ENCODE measurements at places on chromosomes 5 and 9.
A peak's percentile ranks its signal among the peaks of the same experiment; 100 is the strongest.

DNA sequence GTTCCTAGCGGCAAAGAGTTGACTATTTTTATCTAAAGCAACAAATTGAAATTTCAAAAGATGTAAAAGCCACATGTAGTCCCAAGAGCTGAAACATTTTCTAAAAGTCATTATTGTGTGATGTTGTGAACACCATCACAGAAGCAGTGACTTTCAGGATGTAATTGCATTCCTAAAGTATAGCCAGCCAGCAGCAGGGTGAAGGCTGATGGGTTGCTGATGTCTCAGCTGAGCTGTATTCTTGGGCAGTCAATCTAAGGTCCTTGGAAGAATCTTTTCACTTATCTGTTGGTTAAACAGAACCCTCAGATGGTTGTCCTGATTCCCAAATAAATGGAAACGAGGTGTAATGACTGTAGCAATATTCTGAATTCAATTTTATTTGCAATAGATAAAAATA lies 237.4 kb upstream of the WWC1 start:
- DNase-seq: no peak

- DNase-seq: no peak
These were observed 5.7 kb upstream of the BRD3 start for GRCh38 chr9:134073500-134073899.

- no peak for DNase-seq
These were observed 11.7 kb downstream of the DNAJB5 start for GRCh38 chr9:35001285-35001677.

GRCh38 chr9:17832812-17833211 lies 253.9 kb downstream of the SH3GL2 start:
- no peak for DNase-seq

DNA sequence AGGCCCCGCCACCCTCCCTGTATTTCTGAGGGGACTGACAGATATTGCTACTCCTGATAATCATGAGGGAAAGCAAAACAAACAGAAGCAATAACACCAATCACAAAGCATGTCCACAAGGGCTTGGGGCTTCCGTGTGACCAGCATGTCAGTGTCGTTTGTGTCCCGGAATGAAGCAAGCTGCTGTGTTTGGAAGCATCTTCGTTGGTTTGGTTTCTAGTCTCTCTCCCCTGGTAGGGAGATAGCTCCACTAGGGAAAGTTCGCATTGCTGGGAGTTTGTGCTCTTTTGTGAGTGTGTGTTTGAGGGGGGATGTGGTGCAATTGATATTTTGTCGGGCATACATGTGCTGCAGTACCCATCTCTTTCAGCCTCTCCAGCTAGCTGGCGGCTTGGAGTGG lies 1.4 kb downstream of the GRIA1 start:
- DNase-seq: no peak

- no peak for DNase-seq
These were observed 518.3 kb upstream of the ITGA1 start for GRCh38 chr5:52269401-52269800.

GRCh38 chr5:173507171-173507570 lies 109.3 kb downstream of the BOD1 start:
- no peak for DNase-seq

GRCh38 chr5:15796557-15796956 lies 296.6 kb downstream of the FBXL7 start:
- DNase-seq: no peak

- DNase-seq: no peak
These were observed 277.2 kb upstream of the ZNF608 start for GRCh38 chr5:125023673-125024072.

DNA sequence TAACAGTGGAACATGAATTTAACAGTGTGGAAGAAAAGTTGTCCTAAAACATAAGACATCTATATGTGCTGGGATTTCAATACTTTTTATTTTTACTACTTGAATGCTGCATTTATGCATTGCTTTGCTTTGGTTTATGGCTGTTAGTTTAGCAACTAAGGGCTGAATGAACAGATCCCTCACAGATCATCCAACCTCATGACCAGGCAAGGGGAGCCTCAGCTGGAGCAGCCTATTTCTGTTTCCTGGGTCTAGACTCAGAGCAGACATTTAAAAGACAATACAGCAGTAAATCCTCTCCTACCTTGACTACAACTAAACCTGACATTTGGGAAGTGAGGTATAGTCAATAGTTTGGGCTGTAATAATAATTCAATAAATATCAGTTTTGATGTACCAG lies 163.3 kb downstream of the AUH start:
- no peak for DNase-seq

DNA sequence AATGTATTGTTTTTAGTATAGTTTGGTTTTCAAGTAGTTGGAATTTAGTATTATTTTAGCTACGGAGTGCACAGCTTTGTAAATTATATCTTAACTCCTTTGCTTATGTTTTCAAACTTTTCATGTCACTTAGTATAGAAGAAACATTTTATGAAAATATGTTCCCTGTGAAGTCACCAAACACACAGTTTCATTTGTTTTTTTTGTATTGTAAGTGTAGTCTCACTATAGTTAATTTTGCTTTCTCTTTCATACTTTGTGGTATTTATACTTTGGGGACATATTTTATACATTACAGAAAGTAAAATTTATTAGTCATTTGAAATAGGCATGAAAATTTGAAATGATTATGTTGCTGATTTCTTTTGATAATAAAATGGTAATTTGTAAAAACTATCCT lies 5.0 kb downstream of the CHSY3 start:
- DNase-seq: no peak

DNA sequence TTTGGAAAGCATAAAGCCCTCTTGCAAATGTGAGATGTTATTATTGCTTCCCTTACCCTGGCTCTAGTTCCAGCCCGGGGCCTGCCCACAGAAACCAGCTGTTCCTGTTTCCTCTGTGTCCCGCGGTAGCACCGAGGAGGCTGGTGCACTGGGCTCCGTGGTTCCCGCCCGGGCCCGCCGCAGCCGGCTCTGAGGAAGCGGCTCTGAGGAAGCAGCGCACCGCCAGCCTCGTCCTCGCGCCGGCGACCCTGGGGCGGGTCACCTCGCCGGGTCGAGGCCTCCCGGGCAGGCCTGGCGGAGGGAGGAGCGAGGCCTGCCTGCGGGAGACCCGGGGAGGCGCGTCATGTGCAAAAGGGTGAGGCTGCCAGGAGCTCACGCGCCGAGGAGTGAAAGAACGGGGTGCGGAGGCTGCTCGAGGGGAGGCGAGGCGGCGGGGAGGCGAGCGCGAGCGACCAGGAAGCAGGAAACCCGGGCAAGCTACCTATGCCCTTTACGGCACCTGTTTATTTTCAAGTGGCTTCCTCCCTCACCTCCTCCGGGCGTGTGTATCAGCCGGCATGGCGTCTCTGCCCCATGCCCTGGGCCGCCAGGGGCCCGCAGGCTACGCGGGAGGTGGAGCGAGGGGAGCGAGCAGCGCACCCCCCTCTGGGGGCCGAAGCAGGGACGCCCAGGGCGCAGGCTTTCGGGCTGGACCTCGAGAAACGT lies 61.3 kb upstream of the MEGF10 start:
- DNase-seq: peak; percentile 51

GRCh38 chr9:121735065-121735792 lies 83.8 kb downstream of the DAB2IP start:
- DNase-seq: no peak
